ENCODE measurements at places on chromosomes 3 and 15.

GRCh38 chr3:43391621-43392020 lies 105.3 kb downstream of the SNRK start:
- no peak for DNase-seq

GRCh38 chr3:21441821-21442220 lies 309.2 kb downstream of the ZNF385D start:
- no peak for DNase-seq

GRCh38 chr15:92083190-92083589 lies 229.7 kb downstream of the SLCO3A1 start:
- DNase-seq = no peak

- no peak for DNase-seq
Measured at GRCh38 chr3:39879581-39879980, 70.2 kb downstream of the MYRIP start.

GRCh38 chr3:45585371-45585770 lies 9.2 kb upstream of the LIMD1 start:
- no peak for DNase-seq

GRCh38 chr3:17990390-17990789 lies 248.0 kb upstream of the TBC1D5 start:
- DNase-seq = no peak

DNA sequence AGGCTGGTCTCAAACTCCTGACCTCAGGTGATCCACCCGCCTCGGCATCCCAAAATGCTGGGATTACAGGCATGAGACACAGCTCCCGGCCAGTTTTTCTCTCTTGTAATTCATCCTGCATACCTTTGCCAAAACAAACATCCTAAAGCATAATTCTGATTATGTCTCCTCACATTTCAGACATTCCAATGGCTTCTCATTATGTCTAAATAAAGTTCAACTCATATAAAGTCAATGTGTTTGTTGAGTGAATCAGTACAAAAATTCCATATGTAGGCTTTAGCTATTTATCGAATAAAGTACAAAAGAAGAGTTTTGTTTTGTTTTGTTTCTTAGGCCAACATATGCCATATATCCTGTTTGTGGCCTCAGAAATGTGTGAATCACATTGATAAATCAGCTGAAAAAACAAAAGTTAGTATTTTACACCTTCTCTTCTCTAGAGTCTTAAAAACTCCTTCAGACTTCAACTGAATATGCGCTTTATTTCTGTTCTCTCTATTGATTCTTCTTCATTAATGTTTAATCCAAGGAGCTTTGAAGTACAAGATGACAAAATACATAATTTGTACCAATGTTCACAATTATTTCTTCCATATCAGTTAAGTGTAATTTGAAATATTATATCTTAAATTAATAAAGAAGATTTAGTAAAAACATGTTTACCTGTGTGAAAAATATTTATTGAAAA lies 165.8 kb downstream of the MECOM start:
- no peak for DNase-seq

- no peak for DNase-seq
Measured at GRCh38 chr15:99169769-99170311, 65.0 kb downstream of the SYNM start.

DNA sequence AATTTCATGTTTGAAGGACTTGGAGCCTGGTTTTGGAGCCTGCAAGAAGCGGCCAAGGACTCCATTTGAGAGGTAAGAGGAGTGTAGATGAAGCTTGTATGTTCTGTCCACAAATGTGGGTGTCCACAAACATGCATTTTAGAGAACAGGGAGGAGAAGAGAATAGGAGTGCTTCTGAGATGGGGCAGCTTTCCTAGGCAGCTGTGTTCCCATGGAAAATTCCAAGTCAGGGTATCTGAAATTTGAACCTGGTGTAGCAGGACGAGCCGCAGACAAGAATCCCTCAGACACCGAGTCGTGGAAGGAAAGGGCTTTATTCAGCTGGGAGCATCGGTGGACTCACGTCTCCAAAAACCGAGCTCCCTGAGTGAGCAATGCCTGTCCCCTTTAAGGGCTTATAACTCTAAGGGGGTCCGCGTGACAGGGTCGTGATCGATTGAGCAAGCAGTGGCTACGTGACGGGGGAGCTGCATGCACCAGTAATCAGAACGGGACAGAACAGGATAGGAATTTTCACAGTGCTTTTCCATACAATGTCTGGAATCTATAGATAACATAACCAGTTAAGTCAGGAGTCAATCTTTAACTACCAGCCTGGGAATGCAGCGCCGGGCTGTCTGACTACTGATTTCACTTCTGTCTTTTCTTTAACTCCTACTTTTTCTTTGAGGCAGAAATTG lies 71.4 kb upstream of the WDR72 start:
- no peak for DNase-seq

DNA sequence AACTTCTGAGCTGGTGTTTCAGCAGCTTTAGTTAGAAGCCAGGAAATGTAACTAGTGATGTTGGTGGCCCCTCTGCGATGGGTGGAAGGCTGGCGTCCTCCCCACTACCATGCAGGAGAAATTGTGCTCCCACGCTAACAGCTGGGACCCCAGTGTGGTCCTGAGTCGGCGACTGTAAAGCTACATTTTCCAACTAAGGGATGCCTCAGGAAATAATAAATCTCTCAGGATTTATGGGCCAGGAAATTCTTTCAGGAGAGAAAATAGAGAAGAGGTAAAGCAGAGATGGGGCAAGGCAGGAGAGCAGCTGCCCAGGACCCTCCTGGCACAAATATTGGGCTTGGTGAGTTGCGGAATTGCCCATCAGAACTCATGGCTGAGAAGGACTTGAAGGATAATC lies 186.9 kb downstream of the OPA1 start:
- no peak for DNase-seq

- DNase-seq = no peak
Measured at GRCh38 chr3:40009991-40010390, 200.6 kb downstream of the MYRIP start.

GRCh38 chr3:312160-312733 lies 115.7 kb downstream of the CHL1 start:
- no peak for DNase-seq

- DNase-seq = no peak
Measured at GRCh38 chr15:63474810-63475316, 29.5 kb upstream of the USP3 start.

- peak; percentile 39 for DNase-seq
Measured at GRCh38 chr3:141644931-141645330, 93.2 kb upstream of the RNF7 start.

DNA sequence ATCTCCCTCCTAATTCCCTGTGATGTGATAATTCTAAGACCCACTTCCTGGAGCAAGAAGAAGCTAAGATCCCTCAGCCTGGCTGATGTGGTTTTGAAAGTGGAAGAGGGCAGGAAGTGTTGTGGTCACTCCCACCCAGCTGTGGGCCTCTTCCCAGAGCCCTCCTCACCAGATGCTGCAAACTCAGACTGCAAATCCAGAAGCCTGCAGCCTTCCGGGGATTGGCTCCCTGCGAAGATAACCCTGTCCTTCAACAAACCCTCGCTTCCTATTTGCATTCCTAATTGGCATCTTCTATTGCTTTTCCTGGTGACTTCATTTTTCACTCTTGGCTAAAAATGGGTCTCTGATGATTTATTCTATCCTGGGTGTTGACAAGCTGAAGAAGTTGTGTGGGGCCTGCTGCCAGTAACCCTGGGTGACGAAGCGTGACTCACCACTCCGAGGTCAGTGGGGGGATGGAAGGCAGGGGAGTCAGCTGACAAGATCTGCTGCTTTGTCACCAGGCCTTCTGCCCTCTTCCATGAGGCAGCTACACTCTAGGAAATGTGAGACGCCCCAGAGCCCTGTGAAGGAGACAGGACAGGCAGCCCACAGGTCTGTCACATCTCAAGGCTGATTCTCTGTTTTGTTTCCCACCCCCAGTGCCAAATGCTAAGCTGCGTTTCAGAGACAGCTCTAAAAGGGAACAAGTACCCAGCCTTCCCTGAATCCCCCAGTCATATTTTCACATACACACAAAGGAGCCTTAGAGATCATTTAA lies 99.7 kb upstream of the LIPC start:
- DNase-seq = peak; percentile 48

GRCh38 chr3:67534594-67534993 lies 119.8 kb downstream of the SUCLG2 start:
- DNase-seq = no peak

DNA sequence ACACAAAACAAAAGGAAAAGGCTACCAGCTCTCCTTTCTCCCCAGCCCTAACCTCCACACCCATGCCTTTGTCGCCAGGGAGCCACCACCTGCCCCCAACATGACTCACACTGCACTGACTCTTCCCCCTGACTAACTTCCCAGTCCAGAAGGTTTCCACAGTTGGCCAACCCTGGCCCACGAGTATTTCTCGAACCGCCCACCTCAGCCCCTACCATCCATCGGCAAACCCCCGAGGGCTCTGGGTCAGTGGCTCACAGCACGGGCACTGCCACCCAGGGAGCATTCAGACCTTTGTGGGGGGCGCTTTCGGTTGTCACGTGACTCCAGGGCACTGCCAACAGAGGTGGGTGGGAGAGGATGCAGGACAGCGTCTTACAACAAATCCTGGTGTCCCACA lies 152.3 kb downstream of the LRRC28 start:
- DNase-seq = no peak

- DNase-seq = no peak
Measured at GRCh38 chr3:114608293-114608692, 314.5 kb downstream of the TIGIT start.

- DNase-seq = no peak
Measured at GRCh38 chr3:39166932-39167532, 13.6 kb upstream of the CSRNP1 start.

- no peak for DNase-seq
Measured at GRCh38 chr15:71807125-71807629, 3.2 kb upstream of the NR2E3 start.

DNA sequence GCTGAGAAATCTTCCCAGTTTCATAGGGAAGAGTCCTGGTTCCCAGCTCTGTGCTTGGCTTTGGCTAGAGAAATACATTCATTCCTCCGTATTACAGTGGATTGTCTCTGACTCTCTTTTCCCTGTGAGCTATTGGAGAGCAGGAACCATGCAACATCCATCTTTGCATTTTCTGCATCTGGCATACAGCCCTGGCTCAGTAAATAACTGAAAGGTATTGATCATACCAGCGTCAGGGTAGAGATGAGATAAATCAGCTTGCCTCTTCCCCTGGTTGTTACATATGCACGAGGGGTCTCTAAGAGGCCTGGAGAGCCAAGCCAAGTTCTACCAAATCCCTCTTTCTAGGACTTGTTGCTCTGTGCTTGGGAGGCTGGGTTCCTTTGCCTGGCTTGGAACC lies 35.2 kb downstream of the FOXB1 start:
- DNase-seq = no peak

GRCh38 chr15:70605606-70606410 lies 157.6 kb downstream of the UACA start:
- DNase-seq = no peak

DNA sequence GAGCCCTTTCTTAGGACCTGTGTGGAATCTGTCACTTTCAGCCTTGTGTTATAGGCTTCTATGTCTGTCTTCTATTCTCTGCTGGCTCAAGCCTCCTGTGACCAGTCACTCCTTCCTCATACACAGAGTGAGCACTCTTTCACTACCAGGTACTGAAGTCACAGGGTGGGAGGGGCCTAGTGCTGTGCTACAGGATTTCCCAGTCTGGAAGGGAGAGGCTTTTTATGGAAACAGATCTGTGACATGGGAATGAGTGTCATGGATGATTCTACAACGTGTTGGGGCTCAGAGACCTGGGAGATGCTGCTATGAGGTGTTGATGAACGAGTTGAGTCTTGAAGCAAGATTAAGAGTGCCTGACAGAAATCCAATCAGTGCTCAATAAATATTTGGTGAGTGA lies 100.5 kb downstream of the PDCD6IP start:
- DNase-seq = no peak

- no peak for DNase-seq
Measured at GRCh38 chr15:84819291-84819768, 2.2 kb downstream of the ALPK3 start.

GRCh38 chr3:136979684-136980083 lies 21.9 kb downstream of the IL20RB start:
- no peak for DNase-seq

DNA sequence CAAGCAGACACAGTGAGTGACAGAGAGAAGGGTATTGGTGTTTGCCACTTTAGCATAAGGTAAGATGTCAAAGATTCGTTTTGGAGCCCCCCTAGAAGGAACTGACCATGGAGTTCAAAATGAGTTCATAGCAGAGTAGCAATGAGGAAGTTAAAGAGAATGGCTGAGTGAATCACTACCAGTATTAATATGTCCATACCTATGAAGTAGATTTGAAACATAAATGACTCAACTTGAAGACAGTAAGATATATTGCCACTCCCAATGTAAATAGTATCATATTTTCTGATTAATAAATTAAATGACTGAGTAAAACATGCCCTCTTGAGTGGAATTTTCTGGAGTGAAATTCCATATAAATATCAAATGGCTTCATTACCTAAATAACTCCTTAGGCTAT lies 675.1 kb downstream of the NLGN1 start:
- DNase-seq = no peak

DNA sequence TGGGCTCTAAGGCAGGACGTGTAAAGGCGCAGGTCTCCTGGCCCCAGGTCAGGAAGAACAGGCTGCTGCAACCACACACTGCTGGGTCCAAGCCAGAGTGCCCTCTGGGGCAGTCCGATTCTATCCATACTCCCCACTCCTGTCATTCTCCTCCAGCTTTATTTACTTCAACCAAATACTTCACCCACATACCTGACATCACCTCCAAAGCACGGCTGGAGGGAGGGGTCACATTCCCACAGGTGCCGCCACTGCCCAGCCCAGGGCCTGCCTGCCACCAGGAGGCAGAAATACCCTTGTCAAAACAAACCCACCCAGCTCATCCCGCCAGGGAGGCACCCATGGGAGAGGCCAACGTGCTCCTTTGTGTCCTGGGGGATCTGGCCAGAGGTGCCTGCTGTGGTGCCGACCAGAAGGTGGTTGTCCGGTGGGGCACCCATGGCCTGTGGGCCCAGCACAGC lies 100.4 kb downstream of the DAPK2 start:
- DNase-seq = no peak

DNA sequence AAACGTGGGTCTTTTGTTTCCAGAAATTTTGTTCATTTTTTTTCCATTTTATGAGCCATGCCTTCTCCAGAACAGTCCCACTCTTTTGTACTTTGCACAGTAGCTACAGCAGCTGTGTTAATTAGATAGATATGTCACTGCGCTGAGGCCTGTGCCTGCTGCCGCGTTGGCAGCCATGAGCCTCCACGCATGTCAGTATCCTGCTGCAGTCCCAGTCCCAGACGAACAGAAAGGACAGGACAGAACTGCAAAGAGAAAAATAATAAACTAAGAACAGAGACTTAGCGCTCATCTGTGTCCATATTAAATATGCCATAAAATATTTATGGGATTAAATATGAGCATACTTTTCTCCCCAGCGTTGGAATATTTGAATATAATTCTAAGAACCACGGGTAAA lies 442.4 kb upstream of the RARB start:
- no peak for DNase-seq

DNA sequence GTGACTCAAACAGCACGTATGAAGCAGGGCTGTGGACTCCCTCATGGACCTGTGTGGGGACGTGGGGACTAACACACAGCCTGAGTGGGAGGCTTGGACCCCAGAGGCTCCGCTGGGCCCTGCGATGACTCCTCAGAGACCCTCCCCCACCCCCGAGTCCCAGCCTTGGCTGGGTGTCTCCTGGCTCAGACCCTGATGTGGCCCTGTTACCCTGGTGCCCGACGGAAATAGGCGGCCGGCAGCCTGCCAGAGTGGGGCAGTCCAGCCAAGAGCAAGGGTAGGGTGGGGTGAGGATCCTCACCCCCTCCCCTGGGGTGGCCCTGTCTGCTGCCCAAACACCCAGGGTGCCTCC lies 15.3 kb downstream of the TNK2 start:
- DNase-seq = no peak
